ENCODE measurements at places on chromosomes 5 and 9.

- DNase-seq: peak; percentile 45
These were observed 47.2 kb upstream of the DAB2IP start for GRCh38 chr9:121604242-121604641.

DNA sequence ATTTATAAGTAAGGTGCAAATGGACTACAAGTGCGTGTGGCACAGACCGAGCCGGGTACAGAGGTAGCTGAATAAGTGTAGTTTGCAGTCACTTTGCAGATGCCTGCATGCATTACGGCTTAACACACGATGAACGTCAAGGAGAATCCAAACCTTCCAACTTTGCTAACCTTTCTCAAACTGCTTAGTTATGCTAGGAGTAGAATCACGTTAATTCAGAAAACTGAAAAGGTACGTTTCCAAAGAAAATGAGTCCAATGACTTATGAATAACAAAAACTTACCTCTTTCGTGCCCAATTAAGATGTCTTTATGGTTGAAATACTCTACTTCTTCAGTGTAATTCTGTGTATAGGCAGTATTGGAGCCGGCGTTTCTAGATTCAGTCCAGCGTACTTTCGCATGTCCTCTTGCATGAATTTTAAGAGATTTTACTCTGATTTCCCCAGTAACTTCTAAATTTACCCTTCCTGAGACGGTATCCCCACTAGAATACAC, 539 bp downstream of the ARRDC3 start:
- peak; percentile 72 for DNase-seq

DNA sequence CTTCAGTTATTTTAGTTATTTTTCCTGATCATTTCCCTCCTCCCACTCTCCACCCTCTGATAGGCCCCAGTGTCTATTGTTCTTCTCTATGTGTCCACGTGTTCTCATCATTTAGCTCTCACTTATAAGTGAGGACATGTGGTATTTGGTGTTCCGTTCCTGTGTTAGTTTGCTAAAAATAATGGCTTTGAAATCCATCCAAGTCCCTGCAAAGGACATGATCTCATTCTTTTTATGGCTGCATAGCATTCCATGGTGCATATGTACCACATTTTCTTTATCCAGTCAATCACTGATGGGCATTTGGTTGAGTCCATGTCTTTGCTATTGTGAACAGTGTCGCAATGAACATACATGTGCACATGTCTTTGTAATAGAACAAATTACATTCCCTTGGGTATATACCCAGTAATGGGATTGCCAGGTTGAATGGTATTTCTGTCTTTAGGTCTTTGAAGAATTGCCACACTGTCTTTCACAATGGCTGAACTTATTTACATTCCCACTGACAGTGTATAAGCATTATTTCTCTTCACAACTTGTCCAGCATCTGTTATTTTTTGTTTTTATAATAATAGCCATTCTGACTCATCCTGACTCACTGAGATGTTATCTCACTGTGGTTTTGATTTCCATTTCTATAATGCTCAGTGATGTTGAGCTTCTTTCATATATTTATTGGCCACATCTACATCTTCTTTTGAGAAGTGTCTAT, 17.2 kb upstream of the DIRAS2 start:
- peak; percentile 27 for DNase-seq

DNA sequence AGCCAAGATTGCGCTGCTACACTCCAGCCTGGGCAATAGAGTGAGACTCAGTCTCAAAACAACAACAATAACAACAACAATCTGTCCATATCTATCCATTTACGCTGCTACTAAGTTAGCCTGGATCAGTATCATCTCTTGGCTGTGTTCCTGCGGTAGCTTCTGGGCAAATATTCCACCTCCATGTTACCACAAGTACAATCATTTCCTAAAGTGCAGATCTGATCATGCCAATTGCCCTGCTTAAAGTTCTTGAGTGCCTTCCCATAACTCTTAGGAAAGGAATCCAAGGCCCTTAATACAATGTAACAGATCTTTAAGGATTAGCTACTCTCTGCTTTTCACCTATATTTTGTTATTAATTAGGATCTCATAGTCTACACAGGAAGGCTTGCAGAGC, 15.4 kb upstream of the PPP2R2B start:
- DNase-seq: no peak

- peak; percentile 30 for DNase-seq
These were observed 1.5 kb downstream of the SH3GLB2 start for GRCh38 chr9:129026442-129027223.

DNA sequence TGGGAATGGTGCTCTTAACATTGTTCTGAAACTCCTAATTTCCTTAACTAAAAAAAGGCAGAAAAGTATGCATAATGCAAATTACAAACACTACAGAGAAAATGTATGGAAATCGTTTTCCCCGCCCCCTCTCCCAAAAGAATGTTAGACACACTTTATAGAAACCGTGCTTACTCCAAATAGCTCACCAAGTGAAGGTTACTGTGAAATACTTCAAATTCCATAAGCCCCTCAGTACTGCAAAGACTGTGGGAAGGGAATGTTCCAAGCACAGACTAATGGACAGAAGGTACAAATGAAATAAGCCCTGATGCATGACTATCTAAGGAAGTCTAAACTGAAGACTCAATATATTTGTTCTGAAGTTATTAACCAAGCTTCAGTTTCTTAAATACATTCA, 12.5 kb downstream of the MAPKAP1 start:
- DNase-seq: no peak

- no peak for DNase-seq
These were observed 68.7 kb upstream of the ADAMTSL1 start for GRCh38 chr9:18405240-18405639.

- no peak for DNase-seq
These were observed 113.5 kb upstream of the RASA1 start for GRCh38 chr5:87154191-87154590.

GRCh38 chr5:105677291-105677690, 1993.4 kb downstream of the EFNA5 start:
- DNase-seq: no peak

DNA sequence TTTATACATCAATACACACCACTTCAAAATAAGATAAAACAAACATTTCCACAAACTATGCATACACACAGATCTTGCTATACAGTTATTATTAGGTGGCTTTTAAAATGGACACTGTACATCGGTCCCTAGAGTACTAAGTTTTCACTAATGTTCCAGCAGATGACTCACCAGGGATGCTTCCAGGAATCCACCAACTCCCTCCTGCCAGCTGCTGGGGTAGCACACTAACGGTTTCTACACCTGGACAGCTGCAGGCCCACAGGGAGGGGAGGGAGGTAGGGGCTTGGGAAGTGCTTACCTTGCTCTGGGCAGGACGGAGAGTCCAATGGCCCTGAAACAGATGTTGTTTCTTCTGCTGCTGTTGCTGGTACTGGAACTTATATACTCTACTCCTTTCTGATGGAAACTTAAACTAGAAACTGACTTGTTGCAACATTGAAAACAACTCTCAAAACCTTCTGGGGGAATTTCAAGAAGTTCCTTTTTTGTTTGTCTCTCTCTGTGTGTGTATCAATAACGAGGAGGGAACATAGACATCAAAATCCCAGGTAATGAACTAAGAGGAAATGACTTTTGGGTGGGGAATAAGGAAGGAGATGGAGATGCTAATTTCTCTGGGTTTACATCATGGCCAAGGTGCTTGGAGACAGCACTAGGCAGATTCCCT, at the start of gene IL12B:
Gene IL12B (minus strand): TSS at position 357 of the 670 bp plus-strand sequence. CDS start 3,705 bp downstream, outside the sequence.
- DNase-seq: no peak

DNA sequence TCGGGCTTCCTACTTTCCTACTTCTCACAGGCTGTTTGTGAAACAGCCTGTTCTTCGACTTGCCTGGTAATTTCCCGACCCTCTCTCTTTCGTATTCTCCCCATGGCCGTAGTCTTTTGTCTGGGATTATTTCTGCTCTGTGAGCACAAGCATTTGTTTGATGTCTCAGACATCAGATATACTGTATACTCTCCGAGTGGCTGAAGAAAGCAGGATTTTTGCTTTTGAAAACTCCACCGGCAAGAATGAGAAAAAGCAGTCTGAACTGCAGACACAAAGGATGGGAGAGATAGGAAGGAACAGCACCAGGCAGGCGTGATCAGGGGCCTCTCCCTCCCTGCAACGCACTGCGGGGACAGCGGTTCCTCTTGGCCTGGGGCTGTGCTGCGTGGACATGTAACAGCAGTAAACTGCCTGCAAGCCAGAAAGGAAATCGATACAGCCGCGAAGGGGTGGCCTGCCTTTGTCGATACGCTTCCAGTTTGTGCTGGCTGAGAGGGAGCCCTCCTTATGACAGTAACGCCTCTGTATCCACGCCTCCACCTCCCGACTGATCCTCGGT, 313.9 kb upstream of the TLE4 start:
- DNase-seq: no peak

DNA sequence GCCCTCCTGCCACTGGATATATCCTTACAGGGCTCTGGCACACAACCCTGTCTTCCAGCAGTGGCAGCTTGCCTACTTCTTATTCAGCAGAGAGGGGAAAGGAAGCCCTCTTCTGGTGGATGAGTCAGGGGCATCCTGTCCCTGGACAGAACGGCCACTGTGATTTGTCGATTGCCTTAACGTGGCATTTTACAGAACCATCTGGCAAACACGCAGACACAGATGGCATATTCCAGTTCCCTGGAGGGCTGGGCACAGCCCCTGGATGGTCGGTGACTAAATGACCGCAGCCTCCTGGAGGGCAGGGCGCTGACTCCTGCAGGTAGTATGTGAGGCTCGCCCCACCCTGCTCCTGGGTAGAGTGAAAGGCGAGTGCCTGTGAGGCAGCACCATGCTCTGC, 62.1 kb downstream of the DCP2 start:
- DNase-seq: no peak

DNA sequence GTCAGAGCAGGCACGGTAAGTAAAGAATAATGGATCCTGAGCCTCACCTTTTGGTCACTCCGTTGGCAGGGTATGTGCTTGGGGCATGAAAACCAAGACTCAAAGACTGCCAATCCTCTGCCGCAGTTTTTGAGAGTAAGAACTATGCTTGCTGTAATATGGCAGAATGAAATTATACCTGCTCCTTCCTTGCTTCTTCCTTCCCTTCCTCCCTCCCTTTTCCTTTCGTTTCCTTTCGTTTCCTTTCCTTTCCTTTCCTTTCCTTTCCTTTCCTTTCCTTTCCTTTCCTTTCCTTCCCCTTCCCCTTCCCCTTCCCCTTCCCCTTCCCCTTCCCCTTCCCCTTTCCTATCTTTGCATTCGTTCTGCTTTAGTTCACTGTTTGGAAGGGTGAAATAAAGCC, 43.9 kb downstream of the SH3GL2 start:
- no peak for DNase-seq

- DNase-seq: peak; percentile 82
These were observed at the start of gene AHRR for GRCh38 chr5:321230-321725. AHRR (plus strand) TSS chr5:321714; CDS start chr5:343903, 22,189 bp downstream.

GRCh38 chr5:150296496-150296895, 6.2 kb downstream of the ARSI start:
- DNase-seq: no peak

GRCh38 chr5:65141493-65141892, 340.2 kb downstream of the ADAMTS6 start:
- no peak for DNase-seq

- no peak for DNase-seq
These were observed 160.3 kb downstream of the ARSB start for GRCh38 chr5:78824831-78825281.

DNA sequence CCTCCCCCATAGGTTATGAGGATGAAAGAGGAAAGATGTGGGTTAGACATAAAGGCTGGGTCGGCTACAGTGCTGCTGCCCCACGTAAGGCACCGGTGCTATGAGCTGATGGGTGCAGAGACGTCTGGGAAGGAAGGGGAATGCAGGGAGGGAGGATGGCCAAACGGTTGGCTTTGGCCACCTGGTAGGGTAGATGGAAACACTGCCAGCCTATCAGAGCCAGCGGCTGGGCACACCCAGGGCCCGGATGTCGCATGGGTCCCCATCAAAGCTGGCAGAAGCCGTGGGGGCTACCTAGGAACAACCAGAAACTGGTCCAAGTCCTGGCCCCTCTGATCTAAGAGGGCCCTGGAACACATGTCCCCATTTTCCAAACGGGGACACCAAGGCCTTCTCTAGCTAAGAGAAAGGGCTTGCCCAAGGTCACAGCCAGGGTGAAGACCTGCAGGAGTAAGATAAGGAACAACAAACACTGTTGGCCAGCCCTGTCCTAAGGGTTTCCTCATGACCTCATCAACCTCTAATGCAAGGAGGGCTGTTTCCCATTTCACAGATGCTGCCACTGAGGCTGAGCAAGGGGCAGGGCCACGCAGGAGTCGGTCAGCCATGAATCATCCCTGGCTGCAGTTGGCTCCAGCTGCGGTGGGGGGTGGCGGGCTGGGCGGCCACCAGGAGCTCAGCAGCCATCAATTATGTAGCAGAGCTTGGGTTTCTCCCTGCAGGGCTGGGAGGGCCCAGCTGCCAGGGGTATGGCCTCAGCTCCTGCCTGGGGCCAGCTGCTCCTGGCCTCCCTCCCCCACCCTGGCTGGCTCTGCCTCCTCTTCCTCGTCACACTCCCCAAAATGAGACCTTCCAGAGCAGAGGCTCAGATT, 4.9 kb downstream of the SH3GLB2 start:
- DNase-seq: peak; percentile 80

- no peak for DNase-seq
These were observed at the start of gene PDE6A for GRCh38 chr5:149944666-149945065. PDE6A (minus strand) TSS chr5:149944793; CDS start chr5:149944673, 120 bp downstream.

DNA sequence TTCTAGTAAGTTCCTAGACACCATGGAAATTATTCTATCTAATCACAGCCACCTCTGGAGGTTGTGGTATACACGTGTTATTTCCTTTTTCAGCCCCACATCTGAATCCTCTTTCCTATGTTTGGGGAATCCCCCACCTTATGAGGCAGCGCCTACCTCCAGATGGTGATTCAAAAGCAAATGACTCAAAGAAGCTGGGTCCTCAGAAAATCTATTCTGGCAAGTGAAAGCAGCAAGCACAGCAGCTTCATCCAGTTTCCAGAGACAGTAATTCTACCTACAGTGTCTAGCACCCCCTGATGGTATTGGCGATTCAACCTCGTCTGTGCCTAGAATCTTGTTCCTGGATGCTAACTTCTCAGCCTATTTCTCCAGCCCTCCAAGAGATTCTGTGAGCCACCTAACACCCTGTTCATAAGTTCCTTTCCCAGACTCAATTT, 43.0 kb downstream of the STRBP start:
- DNase-seq: peak; percentile 68

GRCh38 chr5:142852416-142853198, 82.4 kb downstream of the ARHGAP26 start:
- no peak for DNase-seq

GRCh38 chr5:170397059-170397458, 7.9 kb upstream of the KCNMB1 start:
- DNase-seq: no peak

DNA sequence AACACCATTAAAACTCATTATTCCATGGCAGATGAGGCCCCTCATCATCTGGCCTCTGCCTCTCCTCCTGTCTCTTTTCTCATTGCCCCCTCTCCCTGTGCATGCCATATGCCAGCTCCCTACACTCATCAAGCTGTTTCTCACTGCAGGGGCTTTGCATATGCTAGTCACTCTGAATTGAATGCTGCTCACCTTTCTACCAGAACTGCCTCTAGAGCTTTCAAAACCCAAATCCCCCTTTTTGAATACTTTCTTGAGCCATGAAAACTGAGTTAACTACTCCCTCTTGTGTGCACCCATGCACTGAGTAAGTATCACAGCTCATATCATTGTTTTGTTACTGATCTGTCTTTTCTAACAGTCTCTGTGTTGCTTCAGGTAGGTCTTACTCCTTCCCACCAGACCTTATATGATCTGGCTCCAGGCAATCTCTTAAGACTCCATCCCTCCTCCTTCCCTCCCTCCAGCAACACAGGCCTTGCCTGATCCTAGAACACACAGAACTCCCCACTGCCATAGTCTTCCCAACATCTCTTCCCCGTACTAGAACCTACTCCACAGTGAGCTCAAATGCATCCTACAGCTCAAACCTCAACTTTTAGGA, 60.5 kb downstream of the ASTN2 start:
- no peak for DNase-seq

Measured in hematopoietic multipotent progenitor cell treated with erythropoietin and hydrocortisone succinate and interleukin-3 and kit ligand, for 4 days (in vitro differentiated cells).